ENCODE measurements at places on chromosomes 7 and 10.

DNA sequence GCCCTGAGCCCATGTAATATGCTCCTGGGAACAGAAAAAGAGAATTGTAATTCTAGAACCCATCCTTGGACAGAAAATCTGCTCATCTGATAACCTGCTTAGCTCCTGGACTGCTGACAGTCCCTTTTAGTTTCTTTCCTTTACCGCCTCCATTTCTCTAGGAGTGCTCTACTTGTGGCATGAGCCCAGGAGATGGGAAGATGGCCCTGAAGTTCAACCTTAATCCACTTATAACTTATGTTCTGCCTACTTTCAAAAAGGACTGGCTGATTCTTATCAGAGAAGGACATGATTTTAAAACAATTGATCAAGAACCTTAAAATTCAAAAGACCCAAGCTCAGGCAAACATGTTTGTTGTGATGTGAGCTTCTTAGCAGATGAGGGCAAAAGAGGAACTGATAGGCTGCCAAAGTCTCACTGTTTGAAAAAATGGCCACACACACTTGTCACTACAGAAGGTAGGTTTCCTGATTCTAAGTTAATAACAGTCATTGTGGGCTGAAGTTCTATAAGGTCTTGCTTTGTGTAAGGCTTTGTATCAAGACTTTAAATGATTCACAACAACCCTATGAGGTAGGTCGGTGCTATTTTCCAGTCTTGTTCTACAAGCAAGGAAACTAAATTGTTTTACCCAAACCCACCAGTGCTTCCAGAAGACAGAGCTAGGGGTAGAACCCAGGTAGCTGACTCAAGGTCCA, 94.3 kb upstream of the AFAP1L2 start:
- no peak for DNase-seq

GRCh38 chr7:110448918-110449317, 642.0 kb upstream of the LRRN3 start:
- no peak for DNase-seq

GRCh38 chr7:148270576-148270975, 320.0 kb upstream of the C7orf33 start:
- DNase-seq = no peak

- DNase-seq = no peak
Observed at GRCh38 chr10:58704226-58704625, 191.6 kb downstream of the BICC1 start.

- DNase-seq = no peak
Observed at GRCh38 chr7:21675255-21675654, 132.4 kb downstream of the DNAH11 start.

DNA sequence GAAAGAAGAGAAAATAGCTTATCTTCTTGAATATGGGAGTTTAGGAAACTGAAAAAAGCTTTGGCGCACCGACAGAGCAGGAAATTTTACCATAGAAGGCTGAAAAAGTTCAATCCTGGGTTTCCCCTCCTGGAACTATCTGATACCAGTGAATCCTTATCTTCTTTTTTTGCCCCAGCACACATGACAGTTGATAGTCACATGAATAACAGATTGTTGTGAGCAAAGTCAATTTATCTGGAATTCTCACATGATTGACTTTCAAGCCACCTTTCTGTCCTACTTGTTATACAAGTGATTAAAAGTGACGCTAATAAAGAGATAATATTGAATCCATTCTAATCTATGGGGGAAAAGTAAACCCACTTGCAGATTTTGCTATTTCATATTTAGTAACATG, 365.8 kb upstream of the NPVF start:
- DNase-seq = no peak

DNA sequence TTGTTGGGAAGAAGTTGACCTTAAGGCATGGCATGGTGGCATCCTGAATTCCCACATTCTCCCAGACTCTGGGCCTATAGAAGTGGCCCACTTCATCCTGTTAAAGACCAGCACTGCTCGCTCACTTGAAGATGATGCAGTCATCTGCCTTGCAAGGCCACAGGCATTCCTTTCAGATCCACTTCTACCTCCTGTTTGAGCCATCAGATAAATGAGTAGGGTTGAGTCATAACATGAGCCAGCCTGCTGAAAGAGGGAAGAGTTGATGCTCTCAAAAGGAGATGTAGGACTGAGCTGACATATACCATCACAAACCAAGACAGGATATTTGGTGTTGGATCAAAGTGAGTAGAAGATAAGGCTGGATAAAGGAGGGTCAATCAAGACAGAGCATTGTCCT, 1.5 kb upstream of the EBLN1 start:
- no peak for DNase-seq

DNA sequence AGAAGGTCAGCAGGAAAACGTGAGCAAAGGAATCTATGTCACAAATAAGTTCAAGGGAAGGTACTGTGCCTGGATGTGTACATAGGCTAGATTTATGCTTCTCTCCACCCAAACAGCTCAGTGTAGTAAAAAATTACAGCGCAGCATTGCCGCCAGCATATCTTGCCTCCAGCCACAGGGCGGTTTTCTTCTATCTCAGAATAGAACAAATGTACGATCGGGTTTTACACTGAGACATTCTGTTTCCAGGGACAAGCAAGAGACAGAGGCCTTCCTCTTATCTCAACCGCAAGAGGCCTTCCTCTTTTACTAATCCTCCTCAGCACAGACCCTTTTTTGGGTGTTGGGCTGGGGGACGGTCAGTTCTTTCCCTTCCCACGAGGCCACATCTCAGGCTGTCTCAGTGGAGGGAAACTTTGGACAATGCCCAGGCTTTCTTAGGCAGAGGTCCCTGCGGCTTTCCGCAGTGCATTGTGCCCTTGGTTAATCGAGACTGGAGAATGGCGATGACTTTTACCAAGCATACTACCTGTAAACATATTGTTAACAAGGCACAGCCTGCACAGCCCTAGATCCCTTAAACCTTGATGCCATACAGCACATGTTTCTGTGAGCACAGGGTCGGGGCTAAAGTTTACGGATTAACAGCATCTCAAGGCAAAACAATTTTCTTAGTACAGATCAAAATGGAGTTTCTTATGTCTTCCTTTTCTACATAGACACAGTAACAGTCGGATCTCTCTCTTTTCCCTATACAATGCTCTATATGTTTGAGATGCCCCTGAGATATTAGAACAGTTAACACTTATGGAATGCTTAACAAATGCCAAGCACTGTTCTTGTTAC, 11.6 kb upstream of the ABHD11 start:
- no peak for DNase-seq

DNA sequence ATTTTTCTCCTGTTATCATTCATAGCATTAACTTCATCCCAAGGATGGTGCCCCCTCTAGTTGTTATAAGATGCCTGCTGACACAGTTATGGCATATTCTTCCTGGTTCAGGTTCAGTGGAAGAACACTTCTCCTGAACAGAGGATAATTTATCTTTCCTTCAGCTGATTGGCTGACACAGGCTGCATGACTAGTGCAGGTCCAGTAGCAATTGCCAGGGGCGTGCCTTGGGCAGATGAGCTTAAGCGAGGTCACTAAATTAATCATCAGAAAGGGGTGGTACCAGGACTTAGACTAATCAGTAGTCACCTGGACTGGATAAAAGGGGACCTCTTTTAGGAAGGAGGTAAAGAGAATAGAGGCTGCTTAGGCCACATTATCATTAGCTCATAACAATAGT, 42.3 kb downstream of the BZW2 start:
- DNase-seq = no peak

GRCh38 chr10:101878869-101879268, 35.3 kb upstream of the KCNIP2 start:
- DNase-seq = no peak

- no peak for DNase-seq
Observed at GRCh38 chr10:123093489-123093888, 42.3 kb upstream of the HMX3 start.

DNA sequence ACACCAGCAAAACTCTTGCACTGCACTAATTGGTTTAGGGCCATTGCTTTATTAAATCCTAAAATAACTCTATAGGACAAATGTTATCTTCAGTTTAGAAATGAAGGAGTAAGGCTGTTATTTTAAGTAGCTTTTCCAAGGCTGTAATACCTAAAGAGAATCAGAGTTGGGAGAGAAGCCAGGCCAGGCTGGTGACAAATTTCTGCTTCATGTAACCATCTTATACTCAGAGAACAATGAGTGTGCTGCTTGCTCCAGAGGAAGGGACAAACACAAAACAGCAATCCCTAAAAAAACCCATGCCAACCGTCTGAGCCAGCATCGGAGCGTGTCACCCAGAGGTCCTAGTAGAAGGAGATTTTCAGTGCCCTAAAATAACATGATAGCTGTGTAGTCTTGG, 49.7 kb upstream of the TARP start:
- DNase-seq = no peak

- DNase-seq = no peak
Observed at GRCh38 chr7:100933734-100934133, 15.6 kb upstream of the MUC3A start.

- DNase-seq = no peak
Observed at GRCh38 chr7:6382817-6383216, 64.9 kb downstream of the DAGLB start.

DNA sequence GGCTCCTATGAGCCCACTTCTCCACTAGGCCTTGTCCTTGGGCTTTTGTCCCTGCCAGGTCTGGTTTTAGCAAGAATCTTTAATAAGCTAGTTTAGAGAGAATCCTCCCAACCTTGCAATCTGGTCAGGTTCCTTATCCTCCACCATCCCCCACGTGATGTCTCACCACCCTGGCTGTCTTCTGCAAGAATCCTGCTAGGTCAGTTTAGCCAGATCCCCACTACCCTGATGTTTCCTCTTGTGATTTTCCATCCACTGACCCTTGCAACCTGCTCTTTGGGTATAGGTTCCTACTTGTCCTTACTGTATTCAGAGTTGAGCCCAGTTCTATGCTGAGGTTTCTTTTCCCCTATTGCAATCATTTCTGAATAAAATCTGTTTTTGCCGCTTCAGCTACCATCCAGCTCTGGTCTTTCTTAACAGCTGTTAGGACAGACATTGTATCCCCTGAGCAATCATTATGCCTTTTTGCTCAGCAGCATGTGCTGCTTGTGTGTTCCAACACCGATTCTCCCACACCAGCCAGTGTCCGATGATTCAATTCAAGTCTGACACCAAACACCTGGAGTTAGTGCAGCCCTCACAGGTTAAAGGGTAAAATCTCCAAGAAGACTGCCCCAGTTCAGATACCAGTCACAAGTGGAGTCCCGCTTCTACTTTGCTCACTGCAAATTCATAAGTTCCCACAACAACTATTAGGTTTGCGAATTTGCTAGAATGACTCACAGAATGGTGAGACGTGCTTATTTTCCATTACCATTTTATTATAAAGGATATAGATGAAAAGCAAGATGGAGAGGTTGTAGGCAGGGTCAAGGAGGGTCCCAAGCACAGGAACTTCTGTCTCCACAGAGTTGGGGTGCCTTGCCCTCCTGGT, 62.2 kb upstream of the ADCY1 start:
- no peak for DNase-seq

GRCh38 chr7:450741-451140, 68.9 kb downstream of the PDGFA start:
- DNase-seq = no peak

DNA sequence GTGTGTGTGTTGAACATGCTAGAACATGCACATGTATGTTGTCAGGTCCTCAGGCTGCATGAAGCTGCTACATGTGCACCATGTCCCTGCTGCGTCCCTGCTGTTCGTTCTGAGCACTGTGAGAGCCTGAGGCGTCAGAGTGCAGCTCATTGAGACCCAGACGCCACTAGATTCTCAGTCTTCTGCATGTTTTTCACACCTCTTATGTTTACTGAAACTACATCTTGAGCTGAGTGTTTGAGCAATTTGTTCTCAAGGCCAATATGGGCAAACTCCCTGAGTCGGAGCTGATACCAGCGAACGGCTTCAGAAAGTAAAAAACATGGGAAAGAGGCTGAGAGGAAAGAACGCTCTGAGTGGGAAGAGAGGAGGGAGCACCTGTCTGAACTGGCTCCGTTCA, 350.4 kb downstream of the PAXIP1 start:
- no peak for DNase-seq

GRCh38 chr10:128263891-128264688, 137.9 kb upstream of the MKI67 start:
- no peak for DNase-seq

- peak; percentile 90 for DNase-seq
Observed at GRCh38 chr10:49139846-49140195, 6.0 kb upstream of the FAM170B start.

GRCh38 chr10:29083096-29083495, 205.8 kb upstream of the LYZL1 start:
- DNase-seq = no peak

- no peak for DNase-seq
Observed at GRCh38 chr7:64685091-64685490, 19.2 kb downstream of the ZNF107 start.

- peak; percentile 52 for DNase-seq
Observed at GRCh38 chr7:43139137-43139536, 26.7 kb downstream of the HECW1 start.

DNA sequence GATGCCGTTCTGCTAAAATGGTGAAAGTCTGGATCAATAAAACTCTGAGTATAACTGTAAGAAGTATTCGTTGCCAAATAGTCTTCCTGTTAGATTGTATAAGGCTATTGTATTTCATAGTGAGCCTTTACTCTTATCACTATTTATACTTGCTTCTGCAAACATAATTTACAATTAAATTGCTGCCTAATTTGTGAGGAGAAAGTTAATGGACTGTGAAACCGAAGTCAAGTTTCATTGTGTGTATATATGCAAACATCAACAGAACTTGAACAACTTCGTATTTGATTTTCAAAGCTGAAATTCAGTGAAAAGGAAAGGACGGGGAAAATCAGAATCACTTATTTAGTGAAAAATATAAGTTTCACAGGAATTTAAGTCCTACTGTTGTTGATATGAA, 135.9 kb upstream of the CCDC6 start:
- DNase-seq = no peak

DNA sequence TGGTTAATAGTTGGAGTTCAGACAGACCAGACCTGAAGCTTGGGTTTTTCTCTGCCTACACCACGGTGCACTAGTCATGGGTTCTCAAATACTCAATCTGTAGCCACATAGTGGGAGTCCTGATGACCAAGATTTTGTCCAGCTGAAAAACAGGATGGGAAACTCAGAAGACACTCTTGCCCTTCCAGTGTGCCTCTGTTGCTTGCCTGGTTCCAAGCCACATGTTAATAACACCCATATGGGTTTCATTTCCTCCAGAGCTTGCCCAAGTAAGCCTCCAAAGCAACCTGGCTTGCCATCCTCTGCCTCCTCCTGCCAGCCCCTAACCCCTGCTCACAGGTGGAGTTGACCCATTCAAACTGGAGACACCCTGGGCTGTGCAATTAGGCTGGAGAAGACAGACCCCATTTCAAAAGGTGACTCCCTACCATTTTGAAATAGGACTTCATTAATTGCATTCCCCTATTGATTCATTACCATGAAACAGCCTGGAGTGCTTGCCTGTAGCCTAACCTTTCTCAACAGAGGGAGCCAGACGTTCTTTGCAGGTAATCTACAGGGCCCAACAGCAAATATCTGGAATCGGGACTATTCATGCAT, 108.0 kb upstream of the HABP2 start:
- DNase-seq = no peak

- no peak for DNase-seq
Observed at GRCh38 chr7:108499566-108499965, 26.4 kb downstream of the PNPLA8 start.

Data from AG04449 (cell line).